ENCODE measurements at places on chromosomes 13 and 19. TPM values are rescaled to one million over a fixed set of nuclear protein-coding genes. Genes with fewer than 3 reads are reported as not detected.

The SULT2B1 gene
- total RNA-seq = 0.42 TPM

GRCh38 chr19:43658494-43658893 is 11.5 kb downstream of the PLAUR start:
- no peak for DNase-seq

DNA sequence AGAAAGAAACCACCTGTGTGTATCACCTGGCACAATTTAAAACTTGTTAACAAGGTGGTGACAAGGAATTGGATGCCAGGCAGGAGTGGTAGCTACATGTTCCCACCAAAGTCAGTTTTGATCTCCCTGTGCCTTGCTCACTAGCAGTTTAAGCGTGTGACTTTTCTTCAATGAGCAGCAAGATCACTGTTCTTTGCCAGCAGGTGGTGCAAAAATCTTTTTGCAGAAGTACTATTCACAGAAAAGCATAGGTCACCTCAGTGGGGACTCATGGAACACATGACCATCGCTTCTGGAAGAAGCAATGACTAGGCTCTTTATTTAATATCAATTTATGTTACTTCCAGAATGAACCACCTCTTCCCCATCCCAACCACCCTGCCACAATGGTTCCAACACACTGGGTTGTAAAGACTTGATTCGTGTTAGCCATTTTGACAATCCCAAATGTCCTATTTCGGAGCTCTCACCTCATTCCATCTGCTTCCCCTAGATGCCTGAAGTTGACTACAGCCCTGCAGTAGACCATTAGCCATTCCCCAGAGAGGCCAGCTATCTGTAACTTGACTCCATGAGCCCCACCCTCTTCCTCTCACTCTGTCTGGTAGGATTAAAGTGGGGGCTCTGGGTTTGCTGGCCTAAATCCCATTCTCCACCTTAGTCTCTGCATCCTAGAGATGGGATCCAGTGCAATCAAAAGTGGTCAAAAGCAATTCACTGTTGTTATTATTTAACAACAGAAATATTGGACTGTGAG is 59.1 kb upstream of the TNFRSF19 start:
- DNase-seq = no peak

GRCh38 chr13:79405831-79406596 is at the start of gene RBM26:
RBM26 (minus strand) TSS chr13:79406255; CDS start chr13:79405774, 481 bp downstream.
- DNase-seq = peak; percentile 80

- no peak for DNase-seq
These were observed 811 bp upstream of the ZNF8 start for GRCh38 chr19:58277748-58278540.

DNA sequence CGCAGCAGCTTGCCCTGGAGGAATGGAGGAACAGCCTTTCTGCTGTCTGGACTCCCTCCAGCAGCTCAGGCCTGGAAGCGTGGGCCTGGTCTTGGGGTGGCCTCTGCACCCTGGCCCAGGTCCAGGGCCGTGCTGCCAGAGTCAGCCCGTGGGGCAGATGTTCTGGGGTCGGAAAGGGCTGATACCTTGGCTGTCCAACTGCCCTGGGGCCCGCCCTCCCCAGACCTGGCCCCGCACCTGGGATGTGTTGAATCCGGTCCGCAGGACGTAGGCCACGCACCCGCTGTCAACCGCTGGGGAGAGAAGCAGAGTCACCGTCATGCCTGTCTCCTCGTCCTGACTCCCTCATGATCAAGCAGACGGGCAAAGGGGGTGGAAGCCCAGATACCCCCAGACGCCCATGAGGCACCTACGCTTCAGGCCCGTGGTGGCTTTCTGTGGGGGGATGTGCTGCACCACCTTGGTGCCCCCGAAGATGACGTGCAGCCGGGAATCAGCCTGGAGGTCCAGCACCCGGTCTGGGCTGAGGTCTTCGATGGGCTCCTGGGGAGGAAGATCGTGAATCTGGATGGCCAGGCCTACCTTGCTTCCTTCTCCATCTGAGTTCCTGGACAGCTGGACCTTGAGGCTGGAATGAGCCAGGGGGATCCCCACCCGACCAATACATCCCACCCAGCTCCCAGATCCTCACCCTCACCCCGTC is 7.7 kb downstream of the ATP13A1 start:
- peak; percentile 4 for DNase-seq

GRCh38 chr13:106917673-106918556 is 350.0 kb upstream of the ARGLU1 start:
- DNase-seq = peak; percentile 51
